Suppressor macrophage treated with lipopolysaccharide for 4 hours (primary cell): ENCODE measurements at places on chromosomes 11 and 22.

GRCh38 chr11:60919956-60920355, 4.3 kb upstream of the TMEM132A start:
- no peak for DNase-seq

- DNase-seq, result no peak
Observed at GRCh38 chr11:116510886-116511650, 261.7 kb downstream of the BUD13 start.

GRCh38 chr11:11407763-11408084, 54.7 kb upstream of the CSNK2A3 start:
- DNase-seq, result no peak

- DNase-seq, result peak; percentile 88
Observed at GRCh38 chr22:43090130-43090789, 1.1 kb upstream of the TTLL1 start.
